ENCODE measurements at places on chromosomes 3 and 15.

DNA sequence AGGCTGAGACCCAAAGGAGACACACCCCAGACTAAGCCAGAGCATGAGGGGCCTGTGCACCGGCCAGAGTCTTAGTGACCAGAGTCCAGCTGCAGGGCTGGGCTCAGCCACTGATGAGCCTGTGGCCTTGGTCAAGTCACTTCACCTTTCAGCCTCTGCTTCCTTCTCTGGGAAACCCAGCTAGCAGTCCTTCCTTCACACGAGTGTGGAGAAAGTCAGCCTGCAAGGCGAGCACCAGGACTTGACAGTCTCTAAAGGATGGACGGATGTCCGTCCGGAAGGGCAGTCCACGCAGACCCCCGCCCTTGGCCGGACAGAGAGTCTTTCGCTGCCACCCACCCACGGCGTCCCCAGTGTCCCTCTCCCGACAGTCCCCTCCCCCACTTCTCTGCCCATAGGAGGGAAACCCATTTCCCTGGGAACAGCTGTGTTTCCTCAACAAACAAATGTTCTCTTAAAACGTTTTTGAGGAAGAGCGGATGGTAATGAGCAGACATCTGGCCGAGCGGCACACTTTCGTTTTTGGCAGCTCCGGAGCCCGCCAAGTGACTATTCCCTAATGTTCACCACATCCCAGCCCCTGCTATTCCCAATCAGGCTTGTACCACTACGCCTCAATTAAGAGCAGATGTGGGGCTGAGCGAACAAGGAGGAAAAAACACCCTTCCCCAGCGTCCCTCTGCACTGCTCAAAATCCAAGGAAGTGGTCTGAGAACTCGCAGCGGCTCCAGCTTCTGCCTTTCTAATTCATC lies 129.1 kb upstream of the SMAD3 start:
- no peak for DNase-seq

GRCh38 chr3:186097663-186098451 lies 11.0 kb downstream of the ETV5 start:
- peak; percentile 70 for DNase-seq

GRCh38 chr3:63942528-63942927 lies 30.3 kb upstream of the SCAANT1 start:
- no peak for DNase-seq

- DNase-seq, result no peak
These were observed 61.3 kb upstream of the GATM start for GRCh38 chr15:45439521-45440260.

DNA sequence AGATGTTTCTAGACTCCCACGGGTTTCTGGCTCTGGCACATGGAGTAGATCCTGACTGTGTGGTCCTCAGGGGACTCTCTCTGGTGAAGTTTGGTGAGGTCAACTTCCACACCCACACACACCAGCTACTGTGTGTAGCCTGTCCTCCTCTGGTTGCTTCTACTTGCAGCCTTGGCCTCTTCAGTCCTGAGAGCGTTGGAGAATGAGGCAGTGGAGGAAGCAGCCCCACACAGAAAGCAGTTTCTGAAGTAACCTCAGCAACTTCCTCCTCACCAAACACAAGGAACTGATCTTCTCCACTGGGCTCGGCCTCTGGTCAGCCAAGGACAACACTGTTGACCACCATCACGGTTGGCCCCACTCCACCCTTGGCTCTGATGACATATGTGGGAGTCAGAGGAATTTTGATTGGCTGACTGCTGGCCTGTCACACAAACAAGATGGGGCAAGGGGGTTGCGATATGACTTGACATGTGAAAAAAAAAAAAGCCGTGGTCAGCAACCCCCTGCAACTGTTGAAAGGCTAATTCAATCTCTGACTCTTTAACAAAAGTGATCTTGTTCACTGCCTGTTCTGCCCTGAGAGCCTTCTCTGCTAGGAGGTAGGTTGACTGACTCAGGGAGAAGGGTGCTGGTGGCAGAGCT lies 19.6 kb downstream of the CD86 start:
- DNase-seq, result no peak

DNA sequence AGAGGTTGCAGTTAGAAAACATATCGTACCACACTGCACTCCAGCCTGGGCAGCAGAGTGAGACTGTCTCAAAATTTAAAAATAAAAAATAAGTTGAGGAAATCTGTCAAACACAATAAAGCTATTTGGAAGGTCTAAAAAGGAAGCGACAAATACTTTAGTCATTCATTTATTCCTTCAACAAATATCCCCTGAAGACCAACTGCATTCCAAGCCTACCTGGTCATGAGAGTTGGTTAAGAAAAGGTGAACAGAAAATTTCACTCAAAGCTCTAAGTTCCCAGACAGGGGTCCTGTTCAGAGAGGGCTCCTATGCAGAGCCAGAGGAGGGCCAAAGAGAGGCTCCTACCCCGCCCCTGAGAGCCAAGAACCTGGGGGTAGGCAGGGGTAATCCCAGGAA lies 15.4 kb upstream of the PRKAR2A start:
- no peak for DNase-seq

DNA sequence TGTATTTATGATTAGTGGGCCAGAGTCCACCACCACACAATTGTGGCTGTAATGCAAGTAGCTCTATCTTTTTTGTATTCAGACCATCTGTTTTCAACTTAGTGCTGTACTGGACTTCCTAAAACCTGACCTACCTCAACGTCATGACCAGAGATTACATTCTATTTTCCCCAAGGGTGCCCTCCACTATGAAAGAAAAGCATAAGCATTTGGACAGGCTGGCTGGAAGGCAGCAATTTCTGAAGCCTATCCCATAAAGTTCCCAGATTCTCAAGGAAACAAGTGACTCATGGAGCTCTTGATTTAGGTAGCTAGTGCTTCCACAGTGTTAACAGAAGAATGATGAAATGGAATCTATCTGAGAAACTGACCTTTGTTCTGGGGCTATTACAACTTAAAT lies 75.8 kb downstream of the COL8A1 start:
- DNase-seq, result no peak

- no peak for DNase-seq
These were observed 12.4 kb upstream of the NFKBIZ start for GRCh38 chr3:101836652-101837598.

- no peak for DNase-seq
These were observed 55.5 kb upstream of the HACD2 start for GRCh38 chr3:123640311-123640710.

DNA sequence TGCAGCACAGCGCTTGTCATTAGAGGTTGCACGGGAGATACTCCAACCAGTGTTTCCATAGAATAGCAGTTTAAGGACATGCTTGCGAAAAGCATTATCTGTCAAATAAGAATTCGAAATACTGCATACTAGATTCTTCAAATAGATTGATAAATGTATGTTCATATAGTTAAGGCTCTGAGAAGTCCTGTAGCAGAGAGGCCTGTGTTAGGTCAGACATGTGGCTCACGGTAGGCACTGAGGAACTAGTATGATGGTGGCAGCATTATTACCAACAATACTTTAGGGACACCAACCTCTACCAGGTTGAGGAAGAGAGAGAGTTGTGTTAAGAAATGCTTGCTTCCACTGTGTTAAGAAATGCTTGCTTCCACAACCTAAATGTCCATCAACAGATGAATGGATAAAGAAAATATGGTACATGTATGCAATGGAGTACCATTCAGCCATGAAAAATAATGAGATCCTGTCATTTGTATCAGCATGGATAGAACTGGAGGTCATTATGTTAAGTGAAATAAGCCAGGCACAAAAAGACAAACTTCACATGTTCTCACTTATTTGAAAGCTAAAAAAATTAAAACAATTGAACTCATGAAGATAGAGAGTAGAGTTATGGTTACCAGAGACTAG lies 14.9 kb downstream of the MTMR14 start:
- no peak for DNase-seq

DNA sequence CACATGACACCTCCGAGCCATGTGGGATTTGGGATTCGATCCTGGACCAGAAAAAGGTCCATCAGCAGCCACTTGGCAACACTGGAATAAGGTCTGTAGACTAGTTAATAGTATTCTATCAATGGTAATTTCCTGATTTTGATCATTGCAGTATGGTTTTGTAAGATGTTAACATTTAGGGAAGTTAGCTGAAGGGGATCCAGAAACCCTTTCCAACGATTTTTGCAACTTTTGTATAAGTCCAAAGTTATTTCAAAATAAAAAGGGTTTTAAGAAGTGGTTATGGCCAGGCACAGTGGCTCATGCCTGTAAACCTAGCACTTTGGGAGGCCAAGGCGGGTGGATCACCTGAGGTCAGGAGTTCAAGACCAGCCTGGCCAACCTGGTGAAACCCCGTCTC lies 10.2 kb downstream of the BDH1 start:
- no peak for DNase-seq

All from NCI-H1048 (cell line).